ENCODE measurements at places on chromosomes 1 and 21.

GRCh38 chr1:42797979-42798378, 13.2 kb downstream of the TMEM269 start:
- DNase-seq, result no peak

DNA sequence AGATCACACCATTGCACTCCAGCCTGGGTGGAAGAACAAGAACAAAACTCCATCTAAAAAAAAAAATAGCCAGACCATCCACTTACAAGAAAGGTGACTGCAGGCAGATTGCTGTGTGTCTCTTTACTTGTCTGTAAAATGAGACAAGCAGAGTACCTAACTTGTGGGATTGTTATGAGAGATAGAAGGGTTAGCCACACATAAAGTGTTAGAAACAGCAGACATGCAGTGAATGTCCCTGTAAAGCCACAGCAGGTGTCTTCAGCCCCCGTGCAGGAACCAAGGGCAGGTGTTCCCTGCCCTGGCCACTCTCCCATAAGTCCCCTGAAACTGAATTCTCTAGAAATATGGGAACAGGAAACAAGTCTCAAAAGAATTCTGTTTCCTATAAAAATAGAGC, 40.8 kb upstream of the EFHD2 start:
- DNase-seq, result no peak

DNA sequence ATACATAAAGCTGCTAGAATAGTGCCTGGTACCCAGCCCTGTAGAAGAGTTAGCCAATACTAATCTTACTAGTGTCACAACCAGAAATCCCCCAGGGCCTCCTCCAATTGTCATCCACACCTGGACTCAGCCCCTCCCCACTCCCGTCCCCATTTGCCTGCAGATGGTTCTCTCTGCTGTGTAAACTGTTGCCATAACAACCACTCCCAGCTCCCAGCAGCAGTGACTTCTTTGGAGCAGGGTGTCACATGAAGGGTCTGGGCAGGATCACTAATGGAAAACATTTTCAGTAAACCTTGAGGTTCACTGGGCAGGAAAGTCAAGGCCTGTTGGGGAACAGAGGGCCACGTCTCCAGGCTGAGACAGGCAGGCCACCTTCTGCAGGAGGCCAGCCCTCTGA, 126.0 kb upstream of the IPO9 start:
- no peak for DNase-seq

DNA sequence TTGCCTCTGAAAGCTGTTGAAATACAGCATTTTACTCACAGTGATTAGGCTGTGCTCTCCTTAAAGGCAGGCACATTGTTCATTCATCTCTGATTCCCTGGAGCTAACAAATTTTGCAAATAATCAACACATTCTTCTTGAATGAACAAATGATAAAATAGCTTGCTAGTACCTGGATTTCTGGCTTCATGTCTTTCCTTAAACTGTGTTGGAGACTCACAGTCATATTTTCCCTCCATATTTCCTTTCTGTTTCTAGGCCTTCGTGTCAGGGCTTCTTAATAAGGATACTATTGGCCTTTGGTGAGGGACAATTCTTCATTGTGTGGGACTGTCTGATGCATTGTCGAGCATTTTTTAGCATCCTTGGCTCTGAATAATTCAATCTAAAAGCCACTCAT, 9.7 kb downstream of the HSD11B1 start:
- DNase-seq, result no peak

DNA sequence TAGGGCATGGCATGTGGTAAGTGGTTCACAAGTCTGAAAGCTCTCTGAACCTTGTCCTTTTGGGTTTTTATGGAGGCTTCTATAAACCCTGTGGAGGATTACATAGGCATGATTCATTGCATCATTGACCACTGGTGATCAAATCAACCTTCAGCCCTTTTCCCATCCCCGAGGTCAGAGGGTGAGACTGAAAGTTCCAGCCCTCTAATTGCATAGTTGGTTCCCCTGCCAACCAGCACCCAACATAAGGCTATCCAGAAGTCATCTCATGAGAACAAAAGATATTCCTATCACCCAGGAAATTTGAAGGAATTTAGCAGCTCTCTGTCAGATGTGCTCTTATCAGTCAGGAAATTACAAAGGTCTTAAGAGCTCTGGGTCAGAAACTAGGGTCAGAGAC, 89.5 kb upstream of the ARTN start:
- no peak for DNase-seq

DNA sequence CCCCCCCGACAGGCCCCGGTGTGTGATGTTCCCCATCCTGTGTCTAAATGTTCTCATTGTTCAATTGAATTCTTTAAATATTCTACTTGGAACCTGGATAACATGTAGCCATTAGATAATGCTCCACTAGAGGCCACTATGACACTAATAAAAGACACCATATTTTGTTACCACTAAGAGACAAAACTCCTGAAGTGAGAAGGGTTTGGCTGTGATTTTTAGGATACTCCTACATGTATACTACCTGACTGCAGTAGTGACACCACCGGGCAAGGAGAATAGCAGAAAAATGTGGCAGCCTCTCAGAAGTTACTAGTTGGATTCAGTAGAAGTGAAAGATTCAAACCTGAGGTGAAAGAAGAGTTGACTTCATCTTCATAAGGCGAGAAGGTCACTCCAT, 36.0 kb downstream of the F5 start:
- DNase-seq, result no peak

DNA sequence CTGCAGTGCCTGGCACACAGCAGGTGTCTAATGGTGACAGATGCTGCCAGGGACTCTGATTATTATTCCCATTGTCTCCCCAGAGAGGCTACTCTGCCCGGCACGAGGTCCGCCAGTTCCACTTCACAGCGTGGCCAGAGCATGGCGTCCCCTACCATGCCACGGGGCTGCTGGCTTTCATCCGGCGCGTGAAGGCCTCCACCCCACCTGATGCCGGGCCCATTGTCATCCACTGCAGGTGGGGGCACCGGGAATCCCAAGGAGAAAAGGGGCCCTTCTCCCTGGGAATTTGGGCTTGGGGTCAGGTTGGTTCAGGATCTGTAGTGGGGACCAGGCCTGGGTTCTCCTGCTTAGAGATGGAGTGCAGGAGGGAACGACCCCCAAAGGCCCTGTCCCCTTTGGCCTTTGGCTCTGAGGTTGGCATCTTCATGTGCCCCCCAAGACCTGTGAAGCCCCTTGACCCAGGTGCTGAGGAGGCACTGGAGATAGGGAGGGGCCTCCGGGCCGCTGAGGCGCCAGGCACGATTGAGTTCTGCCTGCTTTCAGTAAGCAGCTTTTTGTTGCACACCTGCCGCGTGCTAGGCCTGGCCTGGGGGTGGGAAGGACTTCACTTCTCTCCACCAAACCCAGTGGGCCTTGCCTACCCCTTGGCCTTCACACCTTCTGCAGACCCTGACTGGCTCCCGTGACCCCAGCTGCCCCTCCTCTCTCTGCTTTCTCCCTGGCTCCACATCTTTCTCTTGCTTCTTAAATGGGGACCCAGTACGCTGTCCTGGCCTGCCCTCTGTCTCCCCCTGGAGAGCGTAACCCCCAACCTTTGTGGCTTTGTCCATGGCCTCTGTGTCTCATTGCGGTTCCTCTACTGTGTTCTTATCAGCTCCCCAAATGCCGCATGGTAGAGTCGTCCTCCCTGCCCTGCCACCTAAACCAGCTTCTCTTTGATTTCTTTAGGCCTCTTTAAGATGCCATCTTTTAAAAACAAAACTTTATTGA, 76.4 kb downstream of the PTPRU start:
- no peak for DNase-seq

DNA sequence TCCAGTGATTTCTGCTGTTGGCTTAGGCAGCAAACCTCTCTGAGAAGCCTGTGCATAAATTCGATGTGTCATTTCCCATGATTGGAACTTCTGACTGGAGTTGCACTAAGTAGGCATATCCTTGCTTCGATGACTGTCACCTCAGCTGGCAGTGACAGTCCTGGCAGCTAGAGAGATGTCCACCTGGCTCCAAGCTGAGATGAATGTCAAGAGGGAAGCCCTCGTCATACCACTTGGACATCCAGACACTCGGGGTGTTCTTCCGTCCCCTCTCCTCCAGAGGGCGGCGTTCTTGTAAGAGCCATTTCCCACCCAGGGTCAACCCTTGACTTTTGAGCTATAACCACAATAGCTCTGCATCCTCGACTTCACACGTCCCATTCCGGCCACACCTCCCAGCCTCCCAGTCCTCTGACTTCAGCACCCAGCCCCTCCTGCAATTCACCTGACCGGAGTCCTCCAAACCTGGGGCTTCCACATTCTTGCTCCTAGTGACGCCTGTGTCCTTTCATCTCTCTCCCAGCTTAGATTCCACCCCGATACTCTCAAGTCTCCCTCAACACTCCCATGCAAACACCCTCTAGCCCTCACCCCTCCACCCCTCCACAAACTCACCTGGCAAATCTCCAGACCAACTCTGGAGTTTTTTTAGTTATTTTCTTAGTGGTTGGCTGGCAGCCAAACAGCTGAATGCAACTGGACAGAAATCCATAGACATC, 17.3 kb downstream of the CA6 start:
- no peak for DNase-seq

DNA sequence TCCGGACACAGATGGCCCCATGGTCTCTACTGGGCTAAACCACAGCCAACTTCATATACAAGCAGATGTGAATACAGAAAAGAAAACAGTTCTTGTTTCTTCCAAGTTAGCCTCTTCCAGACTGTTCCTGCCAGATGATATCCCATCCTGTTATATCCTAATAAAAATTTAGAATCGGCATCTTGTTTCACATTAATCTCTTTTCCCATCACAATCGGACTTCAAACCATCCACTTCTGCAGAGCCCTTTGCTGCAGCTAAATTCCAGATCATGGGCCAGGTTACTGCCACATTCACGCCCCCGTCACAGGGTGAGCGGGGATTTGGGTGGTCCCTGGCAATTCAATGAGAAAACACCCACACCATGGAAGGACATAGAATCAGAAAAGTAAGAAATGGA, 57.2 kb downstream of the NPHP4 start:
- no peak for DNase-seq

- no peak for DNase-seq
Measured at GRCh38 chr1:109906160-109906838, 4.3 kb upstream of the CSF1 start.

- no peak for DNase-seq
Measured at GRCh38 chr21:45320261-45321025, 32.7 kb upstream of the POFUT2 start.

DNA sequence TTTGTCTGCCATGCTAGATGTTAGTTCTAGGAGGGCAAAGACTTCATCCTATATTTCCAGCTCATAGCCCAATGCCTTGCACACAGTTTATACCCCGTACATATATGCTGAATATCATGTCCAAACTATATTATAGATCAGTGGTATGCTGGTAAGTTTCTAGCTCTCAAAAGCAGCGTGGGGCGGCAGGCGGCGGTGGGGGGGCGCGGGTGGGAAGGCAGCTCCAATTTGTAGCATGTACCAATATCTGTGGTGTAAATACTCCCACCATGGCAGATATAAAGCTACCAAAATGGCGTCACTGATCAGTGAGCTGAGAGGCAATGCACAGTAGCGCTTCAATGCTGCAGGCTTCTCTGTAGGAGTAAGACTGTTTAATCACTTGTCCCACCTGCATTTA, 77.1 kb downstream of the PATJ start:
- DNase-seq, result no peak

DNA sequence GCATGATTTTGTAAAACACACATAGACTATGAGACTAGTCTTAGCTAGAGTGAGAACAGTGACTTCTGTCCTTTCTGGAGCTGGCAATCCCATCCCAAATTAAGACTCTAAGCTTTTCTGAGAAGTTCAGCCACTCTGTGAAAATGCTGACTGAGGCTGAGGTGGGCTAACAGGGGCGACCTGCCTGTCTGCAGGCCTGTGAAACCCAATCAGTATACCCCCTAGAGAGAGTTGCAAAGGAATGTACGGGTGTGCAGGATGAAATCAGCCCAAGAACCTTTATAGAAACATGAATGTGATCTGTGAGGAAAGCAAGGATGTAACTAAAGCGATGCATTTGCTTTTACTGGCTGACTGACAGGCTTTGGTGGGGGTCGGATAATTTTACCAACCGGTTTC, 16.0 kb upstream of the TBX15 start:
- no peak for DNase-seq
